GM18507 (cell line): ENCODE measurements at places on chromosomes 5 and 9.

- no peak for DNase-seq
Measured at GRCh38 chr9:75147638-75148037, 59.3 kb downstream of the OSTF1 start.

- DNase-seq, result no peak
Measured at GRCh38 chr5:16579142-16579847, 37.5 kb downstream of the RETREG1 start.

GRCh38 chr5:164746723-164747122 is 1241.3 kb downstream of the MAT2B start:
- no peak for DNase-seq

GRCh38 chr5:90440644-90441043 is 31.1 kb upstream of the CETN3 start:
- no peak for DNase-seq

DNA sequence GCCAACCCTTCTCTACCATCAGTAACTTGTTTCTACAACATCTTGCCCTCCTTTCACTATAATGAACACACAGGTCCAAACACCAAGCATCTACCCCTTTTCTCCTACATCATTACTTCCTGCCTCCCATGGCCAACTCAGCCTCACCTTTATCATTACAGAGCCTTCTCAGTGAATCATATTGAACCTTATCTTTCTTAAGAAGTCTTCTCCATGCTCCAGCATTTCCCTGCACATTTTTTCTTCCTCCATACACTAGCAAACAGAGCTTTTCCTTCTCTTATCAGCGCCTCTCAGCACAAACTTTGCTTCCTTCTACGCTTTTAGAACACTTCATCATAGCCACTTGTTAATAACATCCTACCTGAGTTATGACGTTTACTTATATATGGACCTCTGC is 148.2 kb downstream of the ARL15 start:
- DNase-seq, result no peak

DNA sequence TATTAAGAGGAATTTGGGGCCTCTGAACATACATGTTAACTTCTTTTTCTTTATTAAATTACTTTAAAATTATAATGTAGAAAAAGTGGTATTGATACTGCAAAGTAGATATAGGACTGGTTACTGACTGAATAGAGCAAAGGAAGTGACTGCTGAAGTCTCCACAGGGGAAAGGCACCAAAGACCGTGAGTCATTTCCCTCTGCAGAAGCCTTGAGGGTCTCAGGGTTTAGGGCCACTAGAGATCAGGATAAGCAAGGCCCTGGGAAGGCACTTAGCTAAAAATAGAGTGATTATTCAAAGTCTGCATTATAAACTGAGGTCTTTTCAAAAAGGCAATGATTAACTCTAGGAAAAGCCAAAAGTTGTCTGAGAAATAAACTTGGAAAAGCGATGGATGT is 44.7 kb upstream of the ITGA1 start:
- no peak for DNase-seq

GRCh38 chr5:41334758-41335157 is 121.4 kb upstream of the C6 start:
- DNase-seq, result no peak

DNA sequence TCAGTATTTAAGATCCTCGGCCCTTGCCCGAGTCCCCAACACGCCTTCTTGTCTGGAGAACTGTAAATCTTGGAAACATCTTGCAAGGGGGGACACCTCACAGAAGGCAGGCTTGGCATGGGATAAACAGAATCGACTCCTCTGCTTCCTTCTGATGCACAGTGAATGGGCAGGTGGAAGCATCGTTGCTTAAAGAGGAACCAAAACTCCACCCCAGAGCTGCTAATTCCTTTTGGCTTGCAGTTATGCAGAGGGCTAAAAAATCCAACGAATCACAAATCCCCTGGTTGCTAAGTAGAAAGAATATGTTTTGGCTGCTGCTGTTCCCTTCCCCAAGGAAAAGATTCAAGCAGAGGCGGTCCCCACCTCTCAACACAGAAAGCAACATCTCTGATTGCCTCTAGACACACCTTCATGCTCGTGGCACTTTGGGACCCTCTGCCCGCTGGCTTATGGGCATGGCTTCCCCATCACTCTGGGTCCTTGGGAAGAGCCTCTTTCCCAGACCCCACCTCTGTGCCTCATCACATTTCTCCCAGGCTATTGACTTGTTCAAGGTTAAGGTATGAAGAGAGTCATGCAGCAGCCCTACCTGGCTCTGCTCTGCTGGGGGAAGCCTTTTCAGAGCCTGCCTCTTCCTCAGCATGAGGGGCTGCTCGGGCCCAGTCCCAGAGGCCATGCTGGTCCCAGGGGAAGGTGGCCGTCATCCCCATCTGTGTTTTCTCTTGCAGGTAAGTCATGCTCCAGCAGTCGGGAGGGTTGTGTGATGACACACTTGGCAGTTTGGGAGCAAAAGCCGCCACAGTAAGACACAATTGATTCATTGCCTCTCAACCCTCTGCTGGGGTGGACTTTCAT is 137.1 kb downstream of the KCNIP1 start:
- DNase-seq, result no peak

- DNase-seq, result no peak
Measured at GRCh38 chr5:172802567-172803176, 31.4 kb upstream of the ERGIC1 start.

DNA sequence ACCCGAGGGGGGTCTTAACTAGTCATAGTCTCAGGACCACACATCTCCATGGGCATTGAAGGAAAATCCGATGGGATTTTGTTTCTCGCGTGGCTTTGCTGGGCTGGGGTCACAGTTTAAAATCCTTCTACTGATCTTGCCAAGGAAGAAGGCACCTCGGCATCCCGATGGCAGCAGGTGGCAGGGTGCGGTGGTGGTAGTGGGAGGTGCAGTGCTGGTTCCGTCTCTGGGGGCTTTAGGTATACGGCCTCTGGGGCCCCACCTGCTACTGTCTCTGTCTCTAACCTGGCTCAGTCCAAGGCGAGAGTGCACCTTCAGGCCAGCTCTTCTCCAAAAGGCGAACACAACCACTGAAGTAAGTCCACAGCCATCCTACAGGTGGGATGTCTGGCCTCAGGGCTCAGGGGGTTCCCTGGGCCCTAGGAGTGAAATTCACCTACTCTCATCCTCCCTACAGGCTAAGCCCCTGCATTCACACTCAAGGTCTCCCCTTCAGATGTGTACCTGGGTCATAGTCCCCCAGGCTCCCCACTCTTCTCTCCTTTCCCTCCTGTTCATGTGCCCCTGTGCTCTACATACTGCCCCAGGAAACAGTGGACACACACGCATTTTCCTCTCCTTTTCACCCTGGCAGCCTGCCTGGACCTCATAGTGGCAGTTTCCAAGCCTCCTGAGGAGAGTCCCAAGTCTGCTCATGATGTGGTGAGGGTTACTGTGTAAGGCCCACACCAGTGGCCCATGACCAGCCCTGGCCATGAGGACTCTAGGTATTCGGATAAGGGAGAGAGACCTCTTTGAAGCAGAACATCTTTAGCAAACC is 736 bp upstream of the FCN2 start:
- no peak for DNase-seq

DNA sequence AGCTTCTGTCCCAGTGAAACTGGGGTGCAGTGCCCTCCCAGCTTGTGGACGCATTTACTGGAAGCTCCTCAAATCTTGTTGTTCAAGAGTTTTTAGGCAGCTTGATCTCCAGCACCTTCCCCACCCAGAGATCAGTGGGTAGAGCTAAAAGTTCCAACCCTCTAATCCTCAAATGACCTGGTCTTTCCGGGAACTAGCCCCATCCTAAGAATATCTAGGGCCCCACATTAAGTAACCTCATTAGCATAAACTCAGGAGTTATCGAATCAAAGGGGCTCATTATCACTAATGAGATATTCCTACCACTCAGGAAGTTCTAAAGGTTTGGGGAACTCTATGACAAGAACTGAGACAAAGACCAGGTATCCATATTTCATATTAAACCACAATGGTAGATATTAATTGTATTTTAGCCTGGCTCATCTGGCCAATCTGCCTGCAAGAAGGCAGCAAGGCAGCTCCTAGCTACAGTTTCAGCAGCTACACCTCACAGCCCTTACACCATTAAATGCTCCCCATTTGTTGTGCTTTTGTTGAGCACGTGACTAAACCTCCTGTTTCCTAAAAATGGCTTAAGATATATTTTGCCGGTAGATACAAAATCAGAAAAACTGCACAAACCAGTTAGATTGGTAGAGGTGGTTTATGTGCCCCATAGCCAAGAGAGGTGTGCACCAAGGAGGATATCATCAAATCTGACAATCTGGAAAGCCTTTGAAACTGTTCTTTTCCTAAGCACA is 24.6 kb upstream of the SLC22A5 start:
- DNase-seq, result no peak

GRCh38 chr9:128983536-128983935 is 36.0 kb downstream of the NUP188 start:
- DNase-seq, result no peak

GRCh38 chr9:18601026-18601425 is 127.1 kb downstream of the ADAMTSL1 start:
- DNase-seq, result no peak

GRCh38 chr5:62606878-62607277 is 28.3 kb downstream of the LRRC70 start:
- DNase-seq, result no peak

DNA sequence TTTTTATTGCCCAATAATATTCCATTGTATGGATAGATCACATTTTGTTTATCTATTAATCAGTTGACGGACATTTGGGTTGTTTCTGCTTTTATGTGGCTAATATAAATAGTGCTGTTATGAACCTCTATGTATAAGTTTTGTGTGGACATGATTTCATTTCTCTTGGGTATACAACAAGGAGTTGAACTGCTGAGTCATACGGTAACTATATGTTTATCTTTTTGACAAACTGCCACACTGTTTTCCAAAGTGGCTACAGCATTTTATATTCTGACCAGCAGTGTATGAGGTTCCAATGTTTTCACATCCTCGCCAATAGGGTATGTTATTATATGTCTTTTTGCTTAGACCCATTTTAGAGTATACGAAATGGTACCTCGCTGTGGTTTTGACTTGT is 264.3 kb downstream of the RFX3 start:
- DNase-seq, result no peak

GRCh38 chr5:83099001-83099400 is 21.7 kb downstream of the XRCC4 start:
- no peak for DNase-seq
